Brain pericyte (primary cell): ENCODE measurements at places on chromosomes 6 and 20.

DNA sequence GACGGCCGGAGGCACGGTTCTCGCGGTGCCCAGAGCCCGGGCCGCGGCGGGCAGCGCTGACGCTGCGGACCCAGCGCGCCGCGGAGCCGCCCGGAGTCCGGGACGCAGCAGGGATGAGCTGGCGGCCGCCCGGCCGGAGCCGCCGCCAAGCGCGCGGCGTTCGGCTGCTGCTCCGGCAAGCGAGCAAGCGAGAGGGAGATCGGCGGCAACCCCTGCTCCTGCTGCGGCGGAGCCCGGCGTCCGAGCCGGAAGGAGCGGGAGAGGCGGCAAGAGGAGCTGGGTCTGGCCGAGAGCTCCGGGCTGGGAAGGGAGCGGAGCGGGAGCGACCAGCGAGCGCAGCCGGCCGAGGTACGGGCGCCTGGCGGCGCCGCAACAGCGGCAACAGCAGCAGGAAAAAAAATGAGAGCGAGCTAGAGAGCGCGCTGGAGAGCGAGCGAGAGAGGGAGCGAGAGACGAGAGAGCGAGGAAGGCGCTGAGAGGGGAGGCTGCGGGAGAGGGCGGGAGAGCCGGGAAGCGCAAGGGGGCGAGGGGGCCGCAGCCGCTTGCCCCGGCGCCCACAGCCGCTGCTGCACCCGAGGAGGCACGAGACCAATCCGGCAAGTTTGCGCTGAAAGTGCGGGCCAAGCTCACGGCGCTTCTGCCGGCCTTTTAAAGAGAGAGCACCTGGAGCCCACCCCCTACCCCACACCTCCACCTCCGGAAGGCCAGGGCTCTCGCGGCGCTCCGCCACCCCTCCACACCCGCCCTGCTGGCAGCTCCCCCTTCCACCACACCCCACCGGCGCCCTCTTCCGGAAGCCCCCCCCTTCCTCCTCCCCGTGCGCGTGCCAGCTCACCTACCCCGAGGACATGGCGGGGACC, 496 bp downstream of the GRM4 start:
- no peak for DNase-seq

- DNase-seq, result no peak
These were observed 161.1 kb downstream of the DLL1 start for GRCh38 chr6:170129691-170130171.

GRCh38 chr20:33724439-33725094, 4.5 kb upstream of the PXMP4 start:
- DNase-seq, result no peak

DNA sequence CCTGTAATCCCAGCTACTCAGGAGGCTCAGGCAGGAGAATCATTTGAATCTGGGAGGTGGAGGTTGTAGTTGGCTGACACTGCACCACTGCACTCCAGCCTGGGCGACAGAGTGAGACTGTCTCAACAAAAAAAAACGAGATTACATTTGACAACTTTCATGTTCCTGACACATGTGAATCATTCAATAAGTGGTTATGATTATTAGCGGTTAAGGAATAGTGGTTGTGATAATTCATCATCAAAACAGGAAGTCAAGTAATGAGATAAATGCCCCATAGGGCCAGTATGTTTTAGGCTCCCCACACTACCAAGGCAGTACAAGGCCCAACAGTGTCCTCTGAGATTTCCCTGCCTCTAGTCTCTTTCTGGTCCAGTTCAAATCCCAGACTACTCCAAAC, 2.5 kb downstream of the HDDC2 start:
- no peak for DNase-seq

GRCh38 chr6:73823046-73823735, 127.2 kb downstream of the CD109 start:
- DNase-seq, result no peak

DNA sequence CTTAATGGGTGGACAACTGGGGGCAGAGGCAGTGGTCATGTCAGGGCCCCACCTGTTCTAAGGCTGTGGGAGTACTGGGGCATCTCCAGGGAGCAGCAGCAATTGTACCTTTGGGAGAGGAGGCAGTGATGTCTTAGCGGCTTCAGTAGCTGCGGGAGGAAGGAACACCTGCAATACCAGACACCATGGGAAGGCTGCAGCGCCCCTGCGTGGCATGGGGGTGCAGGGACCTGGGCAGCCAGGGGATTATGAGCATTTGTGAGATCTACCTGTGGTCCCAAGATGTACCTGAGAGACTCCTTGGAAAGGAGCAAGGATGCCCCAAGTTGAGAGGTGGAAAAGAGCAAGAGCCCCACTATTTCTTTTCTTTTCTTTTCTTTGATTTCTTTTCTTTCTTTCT, 112.1 kb upstream of the GPR6 start:
- no peak for DNase-seq

- peak; percentile 13 for DNase-seq
These were observed 175.2 kb downstream of the ZMYND8 start for GRCh38 chr20:47181056-47181862.

- DNase-seq, result no peak
These were observed 192.3 kb downstream of the C6orf118 start for GRCh38 chr6:165117121-165117520.

- DNase-seq, result no peak
These were observed 13.0 kb downstream of the SERPINB6 start for GRCh38 chr6:2958331-2958711.

DNA sequence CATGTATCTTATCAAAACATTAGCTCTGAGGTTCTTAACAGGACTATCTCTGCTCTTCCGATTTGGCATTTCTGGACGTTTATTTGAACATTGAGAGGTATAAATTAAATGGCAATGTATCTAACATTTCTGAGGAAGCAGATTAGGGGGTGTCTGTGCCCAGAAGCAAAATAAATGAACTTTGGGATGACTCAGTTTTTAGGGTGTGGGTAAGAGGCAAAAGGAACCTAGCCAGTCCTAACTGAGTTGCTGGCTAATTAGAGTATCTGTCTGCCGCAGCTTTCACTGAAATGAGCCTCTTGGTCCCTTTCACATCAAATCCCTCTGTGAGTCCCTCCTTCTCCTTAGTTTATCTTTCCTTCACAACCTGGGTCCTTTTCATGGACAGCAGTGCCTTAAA, 1.1 kb downstream of the RNF144B start:
- DNase-seq, result no peak

GRCh38 chr6:6633898-6634734, 45.6 kb downstream of the LY86 start:
- DNase-seq, result no peak

GRCh38 chr6:27312146-27312949, at the start of gene POM121L2:
TSS of gene POM121L2 (minus strand) at chr6:27312273. CDS start at chr6:27312170, 103 bp downstream.
- no peak for DNase-seq

- no peak for DNase-seq
These were observed 55.7 kb downstream of the FYN start for GRCh38 chr6:111817451-111818120.

- DNase-seq, result no peak
These were observed 559.4 kb upstream of the MANEA start for GRCh38 chr6:95017922-95018321.

DNA sequence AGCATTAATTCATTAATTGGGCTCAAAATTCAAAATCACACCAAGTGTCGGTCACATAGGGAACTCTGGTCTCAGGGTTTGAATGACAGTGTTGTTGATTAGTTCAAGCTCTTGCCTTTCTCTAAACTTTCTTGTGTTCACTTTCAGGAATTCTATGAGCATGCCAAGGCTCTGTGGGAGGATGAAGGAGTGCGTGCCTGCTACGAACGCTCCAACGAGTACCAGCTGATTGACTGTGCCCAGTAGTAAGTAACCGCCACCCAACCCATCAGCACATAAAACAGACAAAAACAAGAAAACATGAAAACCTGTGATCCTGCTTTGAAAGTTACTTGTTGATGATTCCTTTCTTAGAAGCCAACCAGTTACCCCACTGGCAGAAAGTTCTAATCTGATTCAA, 52.7 kb downstream of the GNAS start:
- DNase-seq, result no peak

- no peak for DNase-seq
These were observed 559.2 kb upstream of the FLRT3 start for GRCh38 chr20:14896569-14896968.

DNA sequence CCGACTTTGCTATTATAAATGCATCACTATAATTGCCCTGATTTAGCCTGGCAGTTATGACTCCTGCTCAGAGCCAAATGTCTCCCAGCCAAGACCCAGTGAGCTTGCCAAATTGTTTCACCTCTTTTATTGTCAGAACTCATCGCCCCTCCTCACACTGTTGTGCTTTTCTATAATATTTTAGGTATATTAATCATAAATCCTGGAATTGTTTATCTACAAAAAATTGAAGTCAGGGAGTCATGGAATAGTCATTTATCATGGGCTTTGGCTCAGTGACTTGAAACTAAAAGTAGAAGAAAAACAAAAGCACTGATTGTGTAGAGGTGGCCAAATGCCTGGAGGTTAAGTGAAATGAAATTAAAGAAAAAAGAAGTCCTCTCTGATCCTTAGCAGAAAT, 85.6 kb downstream of the PFDN4 start:
- no peak for DNase-seq

DNA sequence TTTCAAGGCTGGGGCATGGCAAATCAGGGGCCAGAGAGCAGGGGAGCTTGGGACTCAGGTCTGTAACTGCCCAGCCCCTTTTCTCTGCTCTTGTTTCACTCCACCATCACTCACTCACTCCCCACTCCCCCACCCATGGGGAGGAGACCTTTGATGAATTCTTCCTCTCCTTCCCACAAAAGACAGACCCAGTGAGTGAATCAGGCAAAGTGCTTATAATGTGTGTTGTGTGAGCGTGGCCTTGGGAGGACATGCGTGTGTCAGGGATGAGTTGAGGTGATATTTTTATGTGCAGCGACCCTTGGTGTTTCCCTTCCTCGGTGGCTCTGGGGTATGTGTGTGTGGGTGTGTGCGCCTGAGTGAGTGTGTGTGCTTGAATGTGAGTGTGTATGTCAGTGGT, 1.0 kb upstream of the CUL9 start:
- DNase-seq, result no peak

DNA sequence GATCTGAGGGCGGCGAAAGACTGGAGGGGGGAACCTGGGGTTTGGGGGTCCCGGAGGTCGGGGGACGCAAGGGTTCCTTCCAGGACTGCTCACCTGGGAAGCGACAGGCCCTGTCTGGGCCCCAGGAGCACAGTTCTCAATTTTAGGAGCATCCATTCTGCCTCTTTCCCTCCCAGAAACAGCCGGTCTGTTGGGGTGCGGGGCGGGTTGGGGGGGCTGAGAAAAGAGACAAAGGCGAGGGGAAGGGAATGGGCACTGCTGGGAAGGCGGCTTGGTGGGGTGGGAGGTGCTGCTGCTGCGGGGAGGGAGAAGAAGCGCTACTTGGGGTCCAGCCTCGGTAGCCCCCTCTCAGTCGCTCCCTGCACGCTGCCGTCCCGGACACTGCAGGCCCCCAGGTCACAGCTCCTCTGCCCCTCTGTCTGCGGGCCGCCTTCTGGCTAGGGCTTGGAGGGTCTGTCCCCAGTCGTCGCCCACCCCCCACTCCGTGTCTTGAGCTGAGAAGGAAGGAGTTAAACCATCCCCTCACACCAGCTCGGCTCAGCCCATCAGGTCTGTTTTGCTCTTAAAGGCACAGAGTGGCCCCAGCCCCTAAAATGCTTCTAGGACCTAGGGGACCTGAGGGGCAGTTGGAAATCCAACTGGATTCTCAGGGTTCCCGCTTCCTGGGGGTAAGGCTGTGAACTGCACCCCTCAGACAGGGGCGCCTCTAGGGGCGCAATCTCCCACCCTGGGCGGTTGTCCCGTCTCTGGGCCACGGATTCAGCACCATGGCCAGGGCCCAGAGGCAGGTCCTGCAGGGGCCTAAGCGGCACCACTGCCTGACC, 690 bp downstream of the GDAP1L1 start:
- no peak for DNase-seq

DNA sequence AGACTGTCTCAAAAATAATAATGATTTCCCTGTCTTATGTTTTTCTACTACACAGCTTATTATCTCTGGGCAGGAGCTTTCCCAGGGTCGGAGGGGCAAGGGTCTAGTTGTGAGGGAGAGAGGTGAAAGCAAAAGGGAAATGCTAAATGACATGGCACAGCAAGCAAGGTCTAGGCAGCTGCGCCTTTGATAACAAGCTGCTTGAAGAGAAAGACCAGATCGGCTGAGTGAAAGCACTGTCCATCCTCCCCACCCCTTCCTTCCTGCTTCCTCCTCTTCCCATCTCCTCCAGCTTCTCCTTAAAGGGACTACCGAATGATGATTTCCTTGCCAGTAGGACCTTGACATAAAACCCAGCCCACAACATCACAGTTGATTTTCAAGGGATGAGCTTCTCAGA, 158.1 kb upstream of the AKAP12 start:
- DNase-seq, result no peak

DNA sequence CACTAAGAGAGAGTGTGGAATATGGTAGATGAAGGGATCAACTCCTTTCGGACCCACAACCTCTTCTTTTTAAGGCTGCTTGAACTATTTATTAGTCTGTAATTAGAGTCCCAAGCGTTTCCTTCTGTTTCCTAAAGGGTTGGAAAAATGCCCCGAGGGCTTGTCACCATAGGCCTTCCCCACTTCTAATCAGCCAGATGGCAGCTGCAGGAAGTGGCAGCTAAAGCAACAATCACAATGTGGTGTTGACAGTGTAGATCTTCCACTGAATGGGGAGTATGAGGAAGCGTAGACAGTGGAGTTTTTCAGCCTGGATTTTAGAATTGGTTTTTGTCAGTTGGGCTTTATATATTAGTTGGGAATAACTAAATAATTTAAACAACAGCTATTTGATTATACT, 40.6 kb downstream of the SLC35D3 start:
- DNase-seq, result no peak

DNA sequence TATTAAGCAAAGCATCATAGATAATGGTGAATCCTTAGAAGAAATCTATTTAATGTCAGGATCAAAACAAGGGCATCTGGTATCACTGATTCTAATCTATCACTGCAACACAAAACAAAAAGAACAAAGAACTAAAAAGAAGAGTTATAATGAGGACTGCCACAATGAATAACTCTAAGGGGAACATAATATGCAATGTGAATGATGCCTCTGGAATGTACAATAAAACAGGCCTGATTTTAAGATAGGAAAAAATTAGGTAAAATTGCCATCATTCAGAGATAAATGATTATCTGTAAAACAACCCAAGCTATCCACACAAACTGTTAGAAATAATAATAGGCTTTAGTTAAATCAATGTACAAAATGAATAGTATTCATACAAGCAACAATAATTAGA, 936.7 kb upstream of the CITED2 start:
- DNase-seq, result no peak

- no peak for DNase-seq
These were observed 36.7 kb downstream of the EBF4 start for GRCh38 chr20:2729251-2729713.

GRCh38 chr6:9467741-9468140, 947.1 kb downstream of the TFAP2A start:
- DNase-seq, result no peak
